CD4-positive, alpha-beta T cell treated with Interleukin-15 for 4 hours (primary cell): ENCODE measurements at places on chromosomes 2 and 18.

DNA sequence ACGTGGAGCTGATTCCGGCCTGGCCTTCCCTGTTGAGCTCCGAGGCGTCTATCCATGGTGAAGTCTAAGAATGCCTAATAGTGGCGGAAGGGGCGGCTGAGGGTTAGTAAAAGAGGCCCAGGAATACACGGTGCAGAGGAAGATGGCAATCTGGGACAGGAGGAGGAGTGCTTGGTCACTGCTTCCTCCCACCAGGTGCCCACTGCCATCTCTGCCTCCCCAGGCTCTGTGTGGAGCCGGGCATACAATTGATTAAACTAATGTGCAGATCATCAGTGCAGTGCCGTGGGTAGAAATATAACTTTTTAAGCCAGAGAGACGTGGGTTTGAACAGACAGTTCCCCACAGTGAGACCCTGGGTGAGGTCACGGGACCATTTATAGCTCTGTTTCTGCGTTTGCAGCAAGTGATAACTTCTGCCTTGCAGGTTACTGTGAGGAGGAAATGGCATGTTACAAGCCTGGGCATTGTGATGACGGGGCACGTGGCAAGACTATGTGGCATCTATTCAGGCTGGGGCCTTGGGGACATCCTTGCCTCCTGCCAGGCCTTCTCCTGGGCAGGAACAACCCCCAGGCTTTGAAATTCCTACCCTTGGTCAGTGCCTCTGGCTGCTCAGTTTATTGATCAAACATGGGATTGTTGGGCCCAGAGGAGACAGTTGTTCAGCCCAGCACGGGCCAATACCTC is 204.9 kb downstream of the ASB1 start:
- DNase-seq: no peak

DNA sequence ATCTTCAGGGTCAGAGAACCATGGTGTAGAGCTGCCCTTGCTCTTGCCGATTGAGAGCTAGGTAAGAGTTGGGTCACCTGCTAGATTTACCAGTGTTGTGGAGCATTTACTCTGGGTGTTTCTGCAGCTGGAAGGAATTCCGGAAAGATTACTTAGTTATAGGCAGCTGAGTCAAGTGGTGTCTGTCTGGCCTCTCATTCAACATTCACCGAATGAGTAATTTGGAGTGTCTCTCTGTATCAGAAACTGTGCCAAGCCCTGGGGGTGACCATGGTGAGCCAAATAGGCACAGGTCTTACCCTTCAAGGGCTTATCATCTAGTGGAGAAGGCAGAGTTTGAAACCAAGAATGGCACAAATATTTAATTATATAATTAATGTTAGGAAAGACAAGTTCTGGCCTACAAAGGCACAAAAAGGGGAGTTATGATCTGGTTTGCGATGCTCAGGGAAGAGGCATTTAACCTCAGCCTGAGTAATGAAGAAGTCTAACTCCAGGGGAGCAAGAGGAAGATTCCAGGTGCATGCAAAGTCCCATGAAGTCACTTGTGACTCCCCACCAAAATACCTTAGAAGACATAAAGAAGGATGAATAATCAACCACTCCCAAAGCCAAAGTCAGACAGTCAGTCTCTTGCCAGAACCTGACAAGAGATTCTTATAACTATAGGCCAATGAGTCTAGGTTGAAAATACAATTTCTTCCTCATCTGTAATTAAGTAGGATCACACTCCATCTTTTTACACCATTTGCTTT is 12.5 kb downstream of the SETBP1 start:
- DNase-seq: no peak

- no peak for DNase-seq
Observed at GRCh38 chr2:173537694-173538093, 183.0 kb downstream of the CDCA7 start.

DNA sequence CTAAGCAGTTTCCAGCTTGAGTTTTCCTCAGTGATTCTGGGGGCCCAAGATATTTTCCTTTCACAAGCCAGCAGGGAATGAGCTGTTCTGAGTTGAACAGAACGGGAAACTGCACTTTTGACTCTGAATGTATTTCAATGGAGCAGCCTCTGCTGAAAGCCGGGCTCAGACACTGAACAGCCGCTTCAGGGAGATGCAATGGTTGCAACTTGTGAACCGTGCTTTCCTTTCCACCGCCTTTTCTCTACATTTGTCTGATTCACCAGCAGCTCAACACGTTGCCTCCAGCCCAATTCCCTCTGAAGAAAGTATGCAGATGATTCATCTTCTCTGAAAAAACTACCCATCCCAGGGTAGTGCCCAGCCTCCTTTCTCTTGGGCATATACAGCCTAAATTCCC is 119.3 kb upstream of the PKDCC start:
- no peak for DNase-seq

DNA sequence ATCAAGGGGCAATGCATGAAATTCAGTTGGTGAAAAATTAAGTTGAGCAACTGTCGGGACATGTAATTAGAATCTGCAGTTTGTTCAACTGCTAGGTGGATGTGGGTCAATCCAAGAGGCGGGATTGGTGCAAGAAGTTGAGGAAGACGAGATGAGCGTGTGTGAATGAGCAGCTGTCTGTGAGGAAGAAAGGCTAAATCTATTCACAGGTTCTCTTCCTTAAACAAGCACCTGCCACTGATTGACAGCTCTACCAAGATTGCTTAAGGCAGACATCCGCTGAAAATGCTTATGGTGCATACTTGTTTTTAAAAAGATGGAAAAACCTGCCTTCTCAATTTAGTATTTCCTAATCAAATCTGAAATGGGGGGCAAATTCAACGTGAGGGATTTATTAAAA is 323.4 kb upstream of the THUMPD2 start:
- DNase-seq: no peak

DNA sequence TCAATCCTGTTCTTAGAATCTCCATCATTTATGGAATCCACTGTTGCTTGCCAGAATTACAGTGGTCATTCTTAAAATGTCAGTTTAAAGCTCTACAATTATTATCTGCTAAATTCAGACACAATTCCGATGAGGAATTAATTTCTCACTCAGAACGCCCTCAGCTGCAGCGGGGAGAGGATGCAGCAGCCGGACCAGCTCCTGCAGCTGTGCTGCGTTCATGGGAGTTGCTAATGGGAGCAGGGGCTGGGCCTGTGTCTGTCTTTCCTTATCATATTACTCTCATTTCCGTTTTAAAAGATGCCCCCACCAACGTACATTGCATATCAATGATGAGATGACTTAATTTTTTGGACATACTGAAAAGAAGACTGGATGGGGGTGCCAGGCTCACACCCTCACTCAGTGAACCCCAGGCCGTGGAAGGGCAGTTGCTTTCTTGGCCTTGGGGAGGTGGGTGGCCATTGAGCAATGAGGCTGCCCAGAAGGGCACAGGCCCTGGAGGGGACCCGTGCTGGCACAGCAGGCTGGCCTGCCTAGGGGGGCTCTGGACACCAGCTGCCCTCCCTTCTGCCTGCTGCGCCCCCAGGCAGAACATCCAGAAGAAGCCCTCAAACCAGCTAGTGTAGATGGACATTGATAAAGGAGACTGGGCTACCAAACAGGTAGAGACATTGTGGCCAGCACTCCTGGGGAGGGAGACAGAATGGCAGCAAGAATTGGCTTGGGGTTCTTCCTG is 503.6 kb upstream of the MYT1L start:
- no peak for DNase-seq

DNA sequence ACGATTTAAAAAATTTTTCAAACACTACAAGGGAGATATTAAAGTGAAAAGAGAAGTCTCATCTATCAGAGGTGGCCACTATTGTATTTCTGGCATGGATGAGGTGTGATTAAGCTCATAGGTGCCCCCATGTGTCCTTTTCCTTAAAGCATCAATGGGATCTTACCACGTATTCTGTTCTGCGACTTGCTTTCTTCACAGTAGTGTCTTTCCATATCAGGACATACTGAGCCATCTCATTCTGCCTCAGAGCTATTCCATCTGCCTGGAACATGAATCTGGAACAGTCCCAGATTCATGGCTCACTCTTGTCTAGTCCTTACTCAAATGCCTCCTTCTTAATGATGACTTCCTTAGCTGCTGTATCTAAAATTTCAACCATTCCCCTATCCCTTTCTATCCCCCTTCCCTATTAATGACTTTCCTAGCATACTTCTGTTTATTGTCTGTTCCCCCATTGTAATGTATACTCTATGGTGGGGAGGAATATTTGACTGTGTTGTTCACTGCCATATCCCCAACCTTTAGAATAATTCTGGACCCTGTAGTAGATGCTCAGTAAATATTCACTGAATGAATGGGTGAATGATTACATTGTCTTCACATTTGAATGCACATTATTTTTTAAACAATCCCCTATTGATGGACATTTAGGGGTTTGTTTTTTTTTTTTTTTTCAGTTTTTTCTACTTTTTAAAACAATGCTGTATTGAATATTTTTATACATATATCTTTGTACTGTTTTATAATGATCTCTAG is 11.1 kb downstream of the STAMBP start:
- no peak for DNase-seq

- no peak for DNase-seq
Observed at GRCh38 chr2:58157754-58158153, 83.4 kb downstream of the FANCL start.

GRCh38 chr2:232368311-232368731 is 10.2 kb upstream of the ALPP start:
- DNase-seq: no peak

- DNase-seq: no peak
Observed at GRCh38 chr2:176171351-176172006, 14.4 kb downstream of the HOXD3 start.

DNA sequence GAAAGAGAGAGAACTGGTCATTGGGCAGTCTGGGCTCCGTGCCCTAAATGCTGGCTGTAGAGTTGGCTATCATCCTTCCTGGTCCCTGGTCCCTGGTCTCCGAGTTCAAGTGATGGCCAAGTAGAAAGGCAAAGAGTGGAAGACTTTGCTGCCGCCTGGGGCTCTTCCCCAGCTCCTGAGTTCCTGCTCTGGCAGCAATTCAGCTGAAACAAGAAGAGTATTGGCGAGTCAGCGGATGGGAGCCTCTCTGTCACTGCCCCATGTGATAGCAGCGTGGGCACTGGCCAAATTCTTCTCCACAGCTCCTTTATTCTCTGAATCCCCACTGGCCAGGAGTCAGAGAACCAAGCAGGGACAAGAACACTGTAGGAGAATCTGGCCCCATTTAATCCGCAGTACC is 351.0 kb upstream of the POU3F3 start:
- no peak for DNase-seq

DNA sequence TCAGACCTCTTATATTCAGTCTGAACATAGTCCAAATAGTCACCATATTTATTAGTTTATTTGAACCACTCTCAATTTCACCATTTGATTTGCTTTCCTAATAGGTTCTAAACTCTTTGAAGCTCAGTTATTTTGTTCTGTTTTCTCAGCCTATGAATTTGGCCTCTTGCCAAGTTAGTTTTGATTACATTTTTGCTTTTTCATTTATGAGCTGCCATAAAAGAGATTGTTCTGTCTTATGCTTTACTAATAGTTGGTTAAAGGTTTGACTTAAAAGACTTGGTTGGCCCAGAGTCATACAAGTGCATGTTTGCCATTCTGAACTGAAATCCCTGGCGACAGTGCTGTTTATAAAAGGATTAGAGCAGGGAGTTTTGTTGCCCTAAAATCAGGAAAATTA is 85.9 kb upstream of the RANBP2 start:
- no peak for DNase-seq

DNA sequence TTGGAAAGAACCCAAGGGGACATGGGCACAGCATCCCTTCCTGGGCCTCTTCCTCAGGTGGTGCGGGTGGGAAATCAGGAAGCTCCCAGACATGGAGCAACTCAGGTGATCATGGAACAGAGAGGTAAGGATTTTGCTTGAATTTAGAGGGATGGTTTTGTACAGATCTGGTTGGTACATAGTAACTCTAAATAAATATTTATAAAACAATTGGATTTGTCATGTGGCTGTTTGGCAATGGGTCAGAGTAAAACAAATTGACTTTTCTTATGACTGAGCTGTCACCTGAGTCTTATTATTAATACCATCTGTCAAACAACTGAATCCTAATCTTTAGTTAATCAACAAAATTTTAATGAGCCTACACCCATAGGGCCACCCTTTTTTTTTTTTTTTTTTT is 19.4 kb upstream of the TMEM178A start:
- no peak for DNase-seq

- no peak for DNase-seq
Observed at GRCh38 chr2:123864416-123864815, 160.7 kb upstream of the CNTNAP5 start.

DNA sequence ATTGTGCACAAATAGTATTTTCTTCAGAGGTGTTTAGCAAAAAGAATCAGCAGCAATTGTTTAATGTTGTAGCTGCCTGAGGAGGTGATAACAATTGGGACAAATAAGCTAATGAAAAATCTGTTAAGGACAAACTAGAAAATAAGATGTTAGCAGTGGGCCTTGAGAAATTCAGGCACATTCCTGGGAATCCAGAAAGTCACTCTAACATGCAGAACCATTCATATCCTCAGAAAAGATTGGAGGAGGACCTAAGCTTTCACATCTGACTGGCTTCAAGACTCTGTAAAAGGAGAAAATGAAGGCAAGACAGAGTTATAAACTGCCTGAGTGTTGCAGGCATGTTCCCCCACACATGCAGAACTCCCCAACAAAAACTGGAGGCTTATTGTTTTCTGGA is 353.5 kb upstream of the RGPD4 start:
- no peak for DNase-seq

DNA sequence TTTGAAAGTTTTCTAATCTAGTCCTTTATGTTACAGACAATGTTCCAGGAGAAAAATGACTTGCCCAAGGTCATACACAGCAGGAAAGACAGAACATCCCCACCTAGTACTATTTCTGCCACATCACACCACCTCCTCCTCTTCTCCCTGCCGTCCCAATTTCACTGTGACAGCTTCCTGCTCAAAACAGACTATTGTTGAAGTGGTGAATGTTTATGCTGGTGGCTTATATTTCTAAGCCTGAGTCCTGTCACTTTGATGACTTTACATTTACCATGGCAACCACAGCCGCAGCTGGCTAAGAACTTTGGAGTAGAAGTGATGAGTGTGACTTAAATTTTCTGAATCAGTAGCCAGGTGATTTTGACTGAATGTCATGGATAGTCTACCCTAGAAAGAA is 10.0 kb downstream of the GALNT5 start:
- DNase-seq: no peak

GRCh38 chr2:80548469-80548868 is 243.9 kb upstream of the LRRTM1 start:
- no peak for DNase-seq

DNA sequence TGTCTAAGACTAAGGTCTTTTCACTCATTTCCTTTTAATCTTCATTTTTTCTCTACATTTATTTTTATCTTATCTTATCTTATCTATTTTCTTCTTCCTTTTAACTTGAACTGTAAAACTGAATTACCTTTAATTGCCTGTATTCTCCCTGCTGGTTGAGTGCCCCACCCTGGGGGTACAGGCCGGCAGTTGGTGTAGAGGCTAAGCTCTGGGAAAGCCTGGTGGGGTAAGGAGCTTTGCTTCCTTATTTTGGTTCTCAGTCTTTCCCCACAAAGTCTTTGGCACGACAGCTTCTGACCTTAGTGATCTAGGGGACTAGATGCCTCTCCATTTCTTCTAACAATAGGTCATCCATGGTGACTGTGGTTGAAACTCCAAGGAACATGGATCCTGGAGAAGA is 26.8 kb upstream of the HAAO start:
- no peak for DNase-seq

GRCh38 chr2:10285191-10285555 is 17.5 kb upstream of the HPCAL1 start:
- no peak for DNase-seq

- no peak for DNase-seq
Observed at GRCh38 chr2:179860255-179861026, 971 bp downstream of the ZNF385B start.
